ENCODE measurements at places on chromosomes 2 and 18.

- peak; percentile 11 for DNase-seq
Observed at GRCh38 chr18:71443706-71444480, 1100.2 kb downstream of the CBLN2 start.

- no peak for DNase-seq
Observed at GRCh38 chr2:24836706-24837105, 43.5 kb downstream of the CENPO start.

- DNase-seq = no peak
Observed at GRCh38 chr2:64277101-64277849, 133.1 kb upstream of the PELI1 start.

GRCh38 chr2:101815154-101815553 lies 117.6 kb downstream of the MAP4K4 start:
- no peak for DNase-seq

DNA sequence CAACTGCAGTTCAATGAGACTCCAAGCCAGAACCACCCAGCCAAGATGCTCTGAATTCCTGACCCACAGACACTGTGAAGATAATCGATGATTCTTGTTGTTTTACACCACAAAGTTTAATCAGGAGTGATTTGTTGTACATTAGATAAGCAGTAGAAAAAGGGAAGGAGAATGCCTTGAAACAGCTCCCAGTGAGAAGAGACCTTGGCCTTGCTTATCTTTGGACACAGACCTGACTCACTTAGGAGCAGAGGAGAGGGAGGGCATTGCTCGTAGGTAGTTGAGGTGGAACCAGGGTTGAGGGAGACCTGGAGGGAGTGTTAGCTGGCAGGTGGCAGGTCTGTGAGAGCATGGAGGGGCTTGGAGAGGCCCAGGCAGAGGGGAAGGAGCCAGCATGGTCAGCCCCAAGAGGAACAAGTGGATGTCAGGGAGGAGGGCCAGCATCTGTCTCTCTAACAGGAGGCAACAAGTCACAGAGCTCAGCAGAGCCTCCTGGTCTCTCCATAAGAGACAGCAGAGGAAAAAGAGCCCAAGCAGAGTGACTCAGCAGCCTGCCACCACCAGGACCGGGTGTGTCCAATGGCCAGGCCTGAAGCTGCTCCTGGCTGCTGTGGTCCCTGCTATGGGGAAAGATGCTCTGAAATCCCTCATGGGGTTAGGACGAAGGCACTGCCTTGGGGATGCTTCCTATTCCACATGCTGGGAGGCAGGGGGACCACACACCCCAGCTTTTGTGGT lies 161.6 kb upstream of the CAPN13 start:
- no peak for DNase-seq

DNA sequence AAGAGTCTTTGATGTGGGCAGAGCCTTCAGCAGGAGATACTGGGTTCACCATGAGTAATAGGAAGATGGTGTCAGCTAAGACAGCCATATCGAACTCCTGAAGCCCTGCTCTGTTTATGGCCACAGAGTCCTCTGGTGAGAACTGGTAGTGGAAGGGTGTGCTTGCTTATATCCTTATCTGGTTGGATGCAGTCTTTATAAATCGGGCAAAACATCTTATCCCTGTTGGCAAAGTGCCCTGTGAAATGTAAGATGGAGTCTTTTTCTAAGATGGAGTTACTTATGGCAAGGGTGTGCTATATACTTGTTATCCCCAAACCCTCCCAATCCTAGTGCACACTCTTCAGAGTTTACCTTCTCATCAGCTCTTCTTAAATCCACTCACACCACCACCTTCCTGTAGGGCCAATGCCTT lies 190.8 kb upstream of the PARD3B start:
- no peak for DNase-seq

DNA sequence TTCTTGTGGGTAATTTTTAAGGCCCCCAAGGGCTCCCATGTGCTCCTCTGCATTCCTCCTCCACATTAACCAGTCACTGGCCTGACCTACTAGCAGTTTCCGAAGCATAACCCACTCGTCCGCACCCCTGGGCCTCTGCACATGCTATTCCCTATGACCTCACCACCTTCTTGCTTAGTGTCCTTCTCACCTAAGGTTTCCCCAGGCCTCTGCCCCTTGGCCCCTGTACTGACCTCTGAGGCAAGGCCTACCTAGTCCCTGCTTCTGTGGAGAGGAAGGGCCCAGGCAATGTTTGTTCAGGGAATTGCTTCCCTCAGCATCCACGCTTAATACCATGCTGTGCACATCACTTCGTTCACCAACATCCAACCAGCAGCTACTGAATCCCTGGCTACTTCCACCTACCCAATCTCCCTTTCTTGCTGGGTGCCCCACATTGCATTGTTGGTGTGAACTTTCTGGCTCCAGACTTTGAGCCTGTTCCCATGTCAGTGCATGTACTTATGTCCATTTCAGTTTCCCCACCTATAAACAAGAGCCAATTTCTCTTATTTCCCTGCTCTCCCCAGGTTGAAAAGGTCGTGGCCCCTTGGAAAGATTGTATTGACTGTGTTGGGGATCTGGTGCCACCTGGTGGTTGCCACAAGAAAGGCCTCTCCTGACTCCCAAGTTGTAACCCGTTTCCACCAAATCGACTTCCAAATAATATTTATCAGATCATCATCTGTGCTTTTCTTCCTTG lies 19.2 kb upstream of the TMEM177 start:
- no peak for DNase-seq

DNA sequence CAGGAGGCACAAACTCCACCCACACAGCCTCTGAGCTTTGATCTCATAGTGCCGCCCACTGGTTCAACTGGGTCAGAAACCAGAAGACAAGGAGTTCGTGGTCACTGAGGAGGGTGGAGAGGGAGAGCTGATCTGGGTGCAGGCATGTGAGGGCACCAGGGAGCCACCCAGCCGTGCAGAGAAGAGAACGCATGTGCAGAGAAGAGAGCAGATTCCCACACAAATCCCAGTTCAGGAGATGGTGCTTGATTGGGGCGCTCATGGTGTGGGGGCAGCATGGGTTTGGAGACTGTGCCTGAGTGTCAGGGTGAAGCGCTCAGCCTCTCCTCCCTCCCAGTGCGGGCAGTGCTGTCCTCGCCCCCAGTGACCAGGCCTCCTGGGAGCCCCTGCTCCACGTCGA lies 375.2 kb upstream of the MYT1L start:
- no peak for DNase-seq

- no peak for DNase-seq
Observed at GRCh38 chr2:127100251-127101047, 6.5 kb downstream of the BIN1 start.

GRCh38 chr2:26911911-26912861 lies 58.3 kb upstream of the MAPRE3 start:
- DNase-seq = no peak

DNA sequence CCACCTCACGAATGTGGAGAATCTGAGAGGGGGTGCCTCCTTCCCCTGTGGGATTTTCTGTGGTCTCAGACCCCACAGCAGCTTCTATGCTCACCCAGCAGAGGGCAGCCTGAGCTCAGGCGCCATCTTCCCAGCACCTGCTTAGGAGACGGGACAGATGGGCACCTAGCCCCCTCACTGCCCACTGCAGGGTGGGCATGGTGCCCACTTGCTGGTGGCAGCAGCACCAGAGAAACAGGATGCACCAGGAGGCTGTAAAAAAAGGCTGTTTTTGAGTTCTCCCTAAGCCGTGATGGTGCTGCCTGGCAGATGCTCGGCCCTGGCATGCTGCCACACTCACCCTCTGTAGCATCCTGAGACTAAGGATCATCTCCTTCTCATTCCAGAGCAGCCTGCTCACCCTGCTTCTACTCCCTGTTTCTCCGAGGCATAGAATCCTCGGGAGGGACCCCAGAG lies 19.1 kb upstream of the SLC20A1 start:
- no peak for DNase-seq

DNA sequence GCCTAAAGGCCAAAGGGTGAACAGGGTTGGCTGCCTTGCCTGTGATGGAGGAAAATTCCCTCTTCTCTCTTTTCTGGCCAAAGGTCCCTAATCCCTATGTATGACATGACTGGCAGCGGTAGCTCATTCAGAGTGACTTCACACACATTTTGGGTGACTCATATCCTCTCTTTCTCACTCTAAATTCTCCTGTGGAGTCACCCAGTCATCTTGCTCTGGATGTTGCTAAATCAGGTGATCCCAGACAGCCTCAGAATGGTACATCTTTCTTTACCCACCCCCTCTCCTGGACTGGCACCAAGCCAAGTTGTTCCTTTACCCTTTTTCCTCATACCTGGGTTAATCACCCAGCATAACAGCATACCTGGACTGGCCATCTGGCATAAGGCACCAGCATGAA lies 77.2 kb downstream of the NEURL3 start:
- DNase-seq = no peak

DNA sequence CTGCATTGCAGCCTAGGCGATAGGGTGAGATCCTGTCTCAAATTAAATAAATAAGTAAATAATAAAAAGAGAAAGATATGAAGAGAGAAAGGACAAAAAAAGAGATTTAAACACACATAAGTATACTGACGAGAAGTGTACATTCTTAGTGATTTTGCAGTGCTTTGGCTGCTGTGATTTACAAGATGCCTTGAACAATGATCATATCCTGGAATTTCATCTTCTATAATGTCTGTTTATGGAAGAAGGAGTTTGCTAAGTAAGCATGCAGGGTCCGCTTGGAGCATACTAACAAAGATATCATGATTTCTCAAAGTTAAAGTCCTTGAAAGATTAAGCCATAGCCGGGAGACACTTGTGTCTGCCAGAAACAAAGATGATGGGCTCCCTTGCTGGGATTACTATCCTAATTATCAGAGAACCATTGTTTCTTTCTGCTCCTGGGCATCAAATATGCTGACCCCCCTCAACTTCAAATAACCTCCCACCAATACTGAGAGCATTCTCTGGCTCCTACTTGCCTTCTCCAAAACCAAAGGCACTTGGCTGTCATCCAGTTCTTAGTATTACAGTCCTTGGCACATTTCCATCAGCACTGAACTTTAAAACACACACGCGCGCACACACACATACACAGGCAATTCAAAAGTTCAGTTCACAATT lies 47.5 kb upstream of the STAM2 start:
- peak; percentile 80 for DNase-seq

- DNase-seq = no peak
Observed at GRCh38 chr2:189304360-189304759, 124.8 kb upstream of the COL5A2 start.

- DNase-seq = no peak
Observed at GRCh38 chr2:172000696-172001361, 1.1 kb downstream of the METAP1D start.

GRCh38 chr2:12227941-12228608 lies 481.6 kb downstream of the LPIN1 start:
- no peak for DNase-seq

DNA sequence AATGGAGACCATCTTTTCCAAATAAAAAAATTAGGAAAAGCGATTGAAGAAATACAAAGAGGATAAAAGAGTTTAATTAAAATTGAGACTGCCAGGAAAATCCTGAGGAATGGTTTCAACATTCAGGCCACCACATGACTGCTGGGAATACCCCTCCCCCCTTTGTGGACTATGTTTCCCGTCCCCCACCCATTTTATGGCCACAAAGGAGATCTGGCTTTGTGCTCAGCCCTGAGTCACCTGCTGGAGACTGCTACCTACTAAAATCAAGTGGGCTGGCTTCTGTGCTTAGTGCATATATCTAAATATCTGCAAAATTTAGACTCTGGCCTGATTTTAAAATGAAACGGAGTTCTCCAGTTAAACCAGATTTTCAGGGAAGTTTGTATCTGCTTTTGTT lies 10.1 kb downstream of the RND3 start:
- DNase-seq = no peak

GRCh38 chr2:175207741-175208438 lies 26.4 kb upstream of the ATP5MC3 start:
- no peak for DNase-seq

GRCh38 chr2:151774506-151774905 lies 40.2 kb upstream of the NEB start:
- DNase-seq = no peak

DNA sequence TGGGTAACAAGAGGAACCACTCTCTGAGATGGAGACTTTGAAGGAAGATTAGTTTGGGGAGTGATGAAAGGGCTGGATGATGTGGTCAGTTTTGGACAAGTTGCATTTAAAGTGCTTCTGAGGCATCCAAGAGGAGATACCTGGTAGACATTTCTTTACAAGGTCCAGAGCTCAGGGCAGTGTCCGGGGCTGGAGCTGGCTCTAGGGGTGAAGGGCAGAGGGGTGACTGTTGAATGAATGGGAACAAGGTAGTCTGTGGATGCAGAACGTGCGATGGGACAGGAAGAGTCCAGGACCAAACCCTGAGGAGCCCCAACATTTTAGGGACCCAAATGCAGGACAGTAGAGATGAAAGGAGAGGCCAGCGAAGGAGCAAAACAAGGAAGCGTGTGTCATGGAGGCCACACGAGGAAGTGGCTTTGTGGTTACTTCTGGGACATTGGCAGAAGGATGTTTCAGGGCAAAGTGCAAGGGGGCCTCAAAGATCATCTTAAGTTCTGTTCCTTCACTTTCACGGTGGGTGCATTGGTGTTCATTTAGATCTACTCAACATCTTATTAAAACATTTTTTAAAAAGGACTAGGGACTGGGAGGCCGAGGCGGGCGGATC lies 13.6 kb upstream of the GPR35 start:
- DNase-seq = no peak

DNA sequence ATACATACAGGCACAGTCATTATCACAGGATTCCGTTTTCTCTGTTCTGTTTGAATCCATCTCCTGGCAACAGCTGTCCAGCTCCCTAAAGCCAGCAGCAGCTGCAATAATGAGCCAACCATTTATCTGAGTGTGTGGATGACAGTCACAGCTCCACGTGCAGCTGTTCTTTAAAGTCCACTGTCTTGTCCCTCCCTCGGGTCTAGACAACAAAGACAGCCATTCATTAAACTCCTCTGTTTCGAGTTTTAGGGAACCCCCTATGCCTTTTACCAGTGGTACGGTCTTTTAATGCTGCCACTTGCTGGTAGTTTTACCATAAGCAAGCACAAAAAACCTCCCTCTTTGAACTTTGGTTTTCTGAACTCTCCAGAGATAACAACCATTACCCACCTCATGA lies 16.0 kb upstream of the MSGN1 start:
- DNase-seq = no peak

DNA sequence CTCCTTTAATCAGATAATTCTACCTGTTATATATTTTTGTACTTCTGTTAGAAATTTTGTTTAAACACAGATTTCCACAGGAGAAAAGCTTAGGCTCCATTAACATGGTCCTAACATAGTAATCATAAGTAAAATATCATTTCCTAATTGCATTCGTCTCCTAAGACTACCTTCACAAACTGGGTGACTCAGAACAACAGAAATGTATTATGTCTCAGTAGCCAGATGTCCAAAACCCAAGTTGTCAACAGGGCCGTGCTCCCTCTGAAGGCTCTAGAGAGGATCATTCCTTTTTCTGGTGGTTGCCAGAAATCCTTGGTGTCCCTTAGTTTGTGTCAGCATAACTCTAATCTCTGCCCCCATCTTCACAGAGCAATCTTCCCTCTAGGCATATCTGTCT lies 5.4 kb downstream of the FBXO15 start:
- no peak for DNase-seq

GRCh38 chr18:48336332-48336731 lies 72.9 kb downstream of the ZBTB7C start:
- DNase-seq = no peak

DNA sequence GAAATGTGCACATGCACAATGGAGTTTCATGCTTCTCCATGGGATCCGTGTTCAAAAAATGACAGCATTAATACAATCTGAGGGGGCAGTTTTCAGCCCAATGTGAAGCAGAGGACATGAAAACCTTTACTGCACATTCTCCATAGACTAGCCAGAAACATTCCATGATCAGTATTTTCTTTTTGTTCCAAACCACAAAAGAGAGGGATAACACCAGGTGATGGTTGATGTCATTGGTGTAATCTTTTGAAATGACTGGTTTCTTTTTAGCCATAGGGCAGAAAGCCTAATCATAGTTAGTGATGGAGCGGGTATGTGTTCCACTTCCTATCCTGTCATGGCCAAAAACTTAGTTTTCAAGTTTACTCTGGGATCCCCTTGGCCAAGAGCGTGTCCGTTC lies 1.8 kb upstream of the KYNU start:
- no peak for DNase-seq

Measured in left renal cortex interstitium (tissue), 4 donors.